ENCODE measurements at places on chromosomes 2 and 18.
A peak's percentile ranks its signal among the peaks of the same experiment; 100 is the strongest.

GRCh38 chr2:116810645-116811044, 1003.8 kb upstream of the DDX18 start:
- DNase-seq: no peak

DNA sequence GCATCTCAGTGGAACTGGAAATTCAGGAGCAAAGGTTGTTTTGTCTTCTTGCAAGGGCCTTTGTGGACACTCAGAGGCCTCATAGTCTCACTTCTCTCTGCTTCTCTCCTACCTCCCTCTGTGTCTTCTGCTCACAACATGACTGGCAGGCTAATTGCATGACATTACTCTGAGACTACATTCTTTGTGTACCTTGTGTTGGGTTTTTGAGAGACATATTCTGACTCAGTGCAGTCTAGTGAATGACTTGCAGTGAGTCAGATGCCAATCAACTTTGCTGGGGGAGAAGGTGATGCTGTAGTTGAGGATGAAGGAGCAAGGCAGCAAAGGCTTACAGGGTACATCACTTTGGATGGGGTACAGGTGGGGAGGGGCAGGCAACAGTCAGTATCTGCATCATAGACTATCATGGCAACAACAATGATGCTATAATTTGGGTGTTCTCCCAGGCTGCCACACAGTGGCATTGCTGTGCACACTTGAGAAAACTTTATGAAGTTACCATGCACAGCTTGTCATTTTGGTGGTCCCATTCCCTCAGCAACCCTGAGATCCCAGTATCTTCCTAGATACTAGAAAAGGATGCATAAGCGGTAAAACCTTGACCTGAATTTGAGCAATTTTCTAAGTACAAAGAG, 69.3 kb upstream of the SLC16A14 start:
- no peak for DNase-seq

- no peak for DNase-seq
Measured at GRCh38 chr2:240461471-240462072, 26.1 kb downstream of the GPC1 start.

GRCh38 chr2:201366146-201366545, 9.0 kb upstream of the FLACC1 start:
- no peak for DNase-seq

- DNase-seq: no peak
Measured at GRCh38 chr2:164794432-164795231, 47.0 kb downstream of the COBLL1 start.

- no peak for DNase-seq
Measured at GRCh38 chr2:83014462-83014861, 1444.6 kb downstream of the SUCLG1 start.

DNA sequence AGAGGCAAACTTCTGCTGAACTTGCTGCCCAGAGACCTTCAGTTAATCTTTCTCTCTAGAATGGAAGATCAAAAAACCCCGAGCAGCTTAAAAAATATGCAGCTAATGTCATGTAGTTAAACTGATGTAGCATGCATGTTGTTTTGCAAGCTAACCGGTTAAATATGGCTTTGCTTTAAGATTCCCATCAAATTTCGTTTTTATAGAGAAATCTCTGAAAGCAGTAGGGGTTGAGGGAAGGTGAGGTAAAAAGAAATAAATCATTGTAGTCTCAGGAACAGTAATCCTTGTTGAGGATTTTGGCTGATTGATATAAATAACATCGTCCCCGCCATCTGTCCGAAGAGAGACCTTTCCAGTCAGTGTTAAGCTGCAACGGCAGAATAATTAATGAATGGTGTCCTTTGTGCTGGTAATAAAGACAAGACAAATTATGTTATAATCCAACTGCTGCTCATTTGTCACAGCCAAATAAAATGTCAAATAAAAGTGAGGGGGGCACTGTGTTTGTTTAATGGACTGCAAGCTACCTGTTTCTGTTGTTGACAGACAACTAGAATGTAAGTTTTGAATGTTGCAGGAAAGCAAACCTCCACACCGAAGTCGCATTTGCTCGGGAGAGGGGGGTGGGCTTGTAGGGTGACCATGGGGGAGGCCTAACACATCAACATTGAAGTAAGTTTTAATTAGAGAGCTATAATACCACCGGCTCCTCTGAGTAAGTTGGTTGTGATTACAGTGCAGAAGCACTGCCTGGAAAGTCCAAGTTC, 555.5 kb downstream of the ARHGAP15 start:
- no peak for DNase-seq

GRCh38 chr2:197198890-197199289, 111.7 kb downstream of the ANKRD44 start:
- DNase-seq: peak; percentile 91

DNA sequence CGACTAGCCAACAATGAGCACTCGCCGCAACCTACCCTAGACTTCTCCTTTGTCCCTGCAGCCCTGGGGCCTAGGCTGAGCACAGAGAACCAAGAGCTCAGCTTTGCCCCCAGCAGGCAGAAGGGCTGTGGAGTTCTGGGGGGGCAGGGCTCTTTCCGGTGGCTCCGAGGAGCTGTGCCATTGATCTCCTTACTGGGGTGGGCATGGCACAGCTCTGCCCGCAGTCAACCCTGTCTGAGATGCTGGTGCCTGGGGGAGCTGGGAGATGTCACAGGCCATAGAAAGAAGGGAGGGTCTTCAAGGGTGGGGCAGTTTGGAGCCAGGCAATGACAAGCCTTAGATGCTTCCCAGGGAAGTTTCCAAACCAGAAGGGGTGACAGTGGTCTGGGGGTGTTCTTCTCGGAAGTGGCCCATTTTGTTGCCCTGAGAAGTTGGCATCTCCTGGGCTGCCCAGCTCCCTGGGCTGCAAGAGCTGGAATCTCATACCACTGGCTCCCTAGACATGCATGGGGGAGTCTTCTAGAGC, 14.1 kb upstream of the GPR55 start:
- no peak for DNase-seq

GRCh38 chr18:9750606-9751304, 42.7 kb downstream of the RAB31 start:
- DNase-seq: peak; percentile 65

DNA sequence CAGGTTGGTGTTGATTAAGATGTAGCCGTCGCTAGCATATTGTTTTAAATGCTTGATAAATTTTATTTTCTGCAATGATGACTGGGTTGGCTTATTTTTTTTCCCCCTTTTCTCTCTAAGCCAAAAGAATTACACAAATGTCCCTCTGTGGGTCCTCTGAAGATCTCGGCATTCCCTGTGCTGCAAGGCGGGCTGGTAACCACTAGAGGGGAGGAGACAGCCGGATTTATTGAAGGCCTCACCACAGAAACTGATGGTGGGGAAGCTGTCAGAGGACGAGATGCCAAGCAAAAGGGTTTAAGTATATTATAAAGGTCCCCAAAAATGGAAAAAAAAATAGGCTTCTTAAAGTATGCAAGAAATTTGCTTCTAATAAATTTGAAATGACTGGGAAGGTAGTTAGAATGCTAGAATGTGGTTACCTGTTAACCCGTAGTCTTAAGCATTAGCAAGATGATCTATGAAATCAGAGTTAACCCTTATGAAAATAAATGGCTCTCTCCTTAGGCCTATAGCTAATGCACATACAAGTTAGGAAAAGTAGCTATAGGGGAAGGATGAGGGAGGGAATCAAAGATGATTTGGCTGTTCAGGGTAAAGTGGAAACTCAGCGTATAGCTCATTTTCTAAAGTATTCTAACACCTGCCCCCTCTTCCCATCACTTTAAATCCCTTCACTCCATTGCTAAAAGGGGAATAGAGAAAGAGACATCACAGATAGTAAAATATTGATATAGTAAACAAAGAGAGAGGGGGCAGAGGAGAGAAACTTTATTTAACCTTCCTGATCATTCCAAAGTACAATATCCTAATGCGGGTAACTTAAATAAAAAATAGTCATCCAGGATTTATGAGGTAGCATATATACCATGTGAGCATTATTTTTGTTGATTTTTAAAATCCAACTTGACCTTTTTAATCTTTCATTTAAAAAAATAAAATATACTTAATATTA, 894.5 kb upstream of the POU3F3 start:
- DNase-seq: peak; percentile 4

GRCh38 chr2:177195194-177195593, 17.4 kb upstream of the HNRNPA3 start:
- no peak for DNase-seq

- no peak for DNase-seq
Measured at GRCh38 chr2:134900151-134900550, 18.5 kb upstream of the CCNT2 start.

GRCh38 chr2:190123956-190124355, 61.4 kb upstream of the MSTN start:
- no peak for DNase-seq

GRCh38 chr2:154228566-154229280, 357.0 kb downstream of the GALNT13 start:
- no peak for DNase-seq

DNA sequence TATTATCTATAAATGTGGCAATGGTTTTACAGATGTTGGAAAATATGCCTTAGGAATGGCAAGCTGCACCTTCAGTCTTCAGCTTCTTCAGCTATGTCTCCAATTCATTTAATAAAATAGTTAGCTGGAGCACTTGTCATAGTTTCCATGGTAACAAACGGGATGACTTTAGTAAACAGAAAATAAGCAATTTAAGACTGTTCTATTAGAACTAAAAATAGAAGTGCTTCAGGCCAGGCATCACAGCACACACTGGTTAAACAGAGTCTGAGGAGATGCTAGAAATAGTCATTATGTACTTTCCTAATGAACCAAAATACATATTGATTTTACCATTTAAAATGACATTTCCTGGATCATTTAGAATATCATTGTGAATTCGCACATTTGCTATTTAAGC, 195.0 kb downstream of the GCA start:
- DNase-seq: no peak

- no peak for DNase-seq
Measured at GRCh38 chr2:216553093-216553478, 54.4 kb downstream of the RPL37A start.

- no peak for DNase-seq
Measured at GRCh38 chr2:21234464-21235120, 110.8 kb downstream of the TDRD15 start.

GRCh38 chr2:38191516-38191915, 115.6 kb upstream of the CYP1B1 start:
- no peak for DNase-seq

GRCh38 chr2:95362486-95362885, 40.0 kb upstream of the FAHD2A start:
- no peak for DNase-seq

GRCh38 chr2:217489145-217489960, 513.4 kb downstream of the TNS1 start:
- DNase-seq: no peak

DNA sequence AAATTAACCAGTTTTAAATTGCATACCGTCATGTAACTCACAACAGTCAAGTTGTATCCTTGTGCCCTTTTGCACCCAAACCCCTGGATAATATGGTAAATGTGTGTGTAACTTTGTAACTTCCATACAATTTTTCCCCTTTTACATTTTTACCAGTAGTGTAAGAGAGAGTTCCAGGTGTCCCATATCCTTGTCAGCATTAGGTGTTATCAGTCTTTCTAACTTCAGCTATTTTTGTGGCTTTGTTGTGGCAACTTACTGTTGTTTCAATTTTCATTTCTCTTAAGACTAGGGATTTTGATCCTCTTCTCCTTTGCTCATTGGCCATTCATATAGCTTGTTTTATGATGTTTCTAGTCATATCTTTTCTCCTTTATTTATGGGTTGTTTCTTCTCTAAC, 94.6 kb downstream of the LCLAT1 start:
- DNase-seq: no peak

- no peak for DNase-seq
Measured at GRCh38 chr2:33289961-33290360, 186.5 kb upstream of the RASGRP3 start.

- DNase-seq: peak; percentile 58
Measured at GRCh38 chr2:26396734-26397298, 4.9 kb upstream of the DRC1 start.

Measured in HL-60 (cell line).